Pancreas (tissue), 10 donors: ENCODE measurements at places on chromosomes 1 and 21. TPM values are rescaled to one million over a fixed set of nuclear protein-coding genes. Genes with fewer than 3 reads are reported as not detected.

Gene TTLL7
- 10.9 TPM for total RNA-seq

Gene CLDN17
- total RNA-seq: not detected

Gene GPX7
- total RNA-seq: 4.3 TPM

Gene NTMT2
- total RNA-seq: not detected

Gene FAM72D
- not detected for total RNA-seq

Gene CCDC17
- 1.6 TPM for total RNA-seq
